ENCODE measurements at places on chromosomes 7 and 10.

GRCh38 chr10:68155615-68156210 lies 46.4 kb downstream of the MYPN start:
- no peak for DNase-seq

- no peak for DNase-seq
These were observed 328.9 kb downstream of the PRPF18 start for GRCh38 chr10:13915710-13916109.

DNA sequence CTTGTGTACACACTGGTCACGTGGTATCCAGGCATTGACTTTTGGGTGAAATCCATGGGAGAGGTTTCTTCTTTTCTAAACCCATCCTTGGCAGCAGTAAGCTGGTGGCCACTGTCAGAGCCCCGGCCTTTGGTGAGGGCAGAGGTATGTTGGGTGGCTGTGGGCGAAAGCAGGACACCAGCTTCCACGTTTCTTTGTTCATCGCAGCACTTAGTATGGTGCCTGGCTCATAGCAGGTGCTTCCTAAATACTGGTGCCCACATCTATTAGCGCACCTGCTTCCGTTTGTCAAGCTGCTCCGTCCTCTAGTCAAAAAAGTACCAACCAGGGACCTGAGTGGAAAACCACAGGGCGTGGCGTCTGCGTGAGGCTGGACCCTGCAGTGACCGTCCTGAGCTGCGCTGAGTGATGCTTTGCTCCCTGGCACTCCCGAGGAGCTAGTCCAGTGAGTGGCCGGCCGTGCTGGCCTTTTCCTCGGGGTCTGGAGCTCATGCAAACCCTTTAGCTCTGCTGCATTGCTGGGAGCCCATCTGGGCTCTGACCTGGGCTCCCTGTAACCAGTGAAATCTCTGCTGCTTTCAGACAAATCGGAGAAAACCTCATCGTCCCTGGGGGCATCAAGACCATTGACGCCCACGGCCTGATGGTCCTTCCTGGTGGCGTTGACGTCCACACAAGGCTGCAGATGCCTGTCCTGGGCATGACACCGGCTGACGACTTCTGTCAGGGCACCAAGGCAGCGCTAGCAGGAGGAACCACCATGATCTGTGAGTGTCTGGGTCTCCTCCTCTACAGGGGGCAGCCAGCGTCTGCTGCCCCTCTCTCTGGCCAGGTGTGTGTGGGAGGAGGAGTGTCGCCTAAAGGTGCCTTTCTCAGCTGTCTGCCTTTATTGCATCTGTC lies 5.6 kb downstream of the DPYSL4 start:
- DNase-seq = no peak

- DNase-seq = peak; percentile 47
These were observed 90.7 kb downstream of the NHLRC2 start for GRCh38 chr10:113945075-113945686.

DNA sequence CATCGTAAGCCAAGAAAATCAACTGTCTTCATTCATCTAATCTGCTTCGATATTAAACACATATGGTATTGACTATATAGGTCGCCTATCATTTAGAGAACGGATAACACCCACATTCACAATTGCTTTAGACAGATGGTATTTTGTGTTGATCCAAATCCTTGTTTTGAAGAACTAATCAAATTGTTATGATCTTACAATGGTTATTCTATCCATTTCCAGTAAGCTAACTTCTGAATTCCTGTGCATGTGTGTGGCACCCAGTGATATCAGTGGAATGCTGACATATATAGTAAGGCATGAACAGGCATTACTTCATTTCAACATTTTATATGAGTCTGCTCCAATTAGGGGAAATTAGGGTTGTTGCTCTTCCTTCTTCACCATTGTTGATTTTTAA lies 98.8 kb downstream of the SEMA3E start:
- DNase-seq = peak; percentile 55

GRCh38 chr10:123516291-123516690 lies 149.9 kb upstream of the GPR26 start:
- DNase-seq = no peak

DNA sequence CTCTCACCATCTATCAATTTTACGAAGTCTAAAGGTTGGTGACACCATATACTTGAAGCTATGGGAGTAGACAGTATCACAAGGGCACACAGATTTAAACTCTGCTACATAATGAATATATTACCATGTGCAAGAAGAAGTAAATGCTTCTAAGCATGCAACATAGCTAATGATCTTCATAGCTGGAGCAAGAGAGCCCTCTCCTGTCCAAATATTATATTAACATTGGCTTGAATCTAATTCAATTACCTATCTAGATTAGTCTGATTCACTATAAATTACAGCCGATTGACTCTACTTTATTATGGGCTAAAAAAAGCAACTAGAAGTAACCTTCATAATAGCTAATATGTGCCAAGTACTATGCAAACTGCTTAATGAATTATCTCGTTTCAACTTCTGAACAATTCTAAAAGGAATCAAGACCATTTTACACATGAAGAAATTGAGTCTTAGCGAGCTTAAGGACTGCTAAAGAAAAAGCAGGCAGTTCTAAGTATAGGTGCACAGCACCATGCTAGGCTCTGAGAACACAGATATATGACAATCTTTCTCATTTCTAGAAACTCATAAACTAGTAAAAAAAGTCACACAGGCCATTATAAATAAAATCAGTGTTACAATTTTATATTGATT lies 21.9 kb downstream of the FRA10AC1 start:
- peak; percentile 35 for DNase-seq

DNA sequence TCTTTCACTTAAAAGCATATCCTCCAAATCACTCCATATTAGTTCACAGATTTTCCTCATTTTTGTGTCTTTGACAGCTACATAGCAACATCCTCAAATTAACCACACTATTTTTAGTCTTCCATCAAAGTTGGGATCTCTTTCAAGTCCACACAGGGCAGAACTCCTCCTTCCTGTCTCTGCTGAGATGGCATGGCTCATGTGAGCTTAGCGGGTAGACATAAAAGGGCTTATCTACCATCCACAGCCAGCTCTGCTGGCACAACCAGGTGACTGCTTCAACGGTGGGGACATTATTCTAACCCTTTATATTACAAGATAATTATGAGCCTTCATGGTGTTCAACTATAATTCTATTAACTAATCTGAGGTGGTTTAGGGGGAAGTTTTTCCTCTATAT lies 35.5 kb downstream of the ICA1 start:
- no peak for DNase-seq

- DNase-seq = peak; percentile 77
These were observed 98.3 kb downstream of the TMEM130 start for GRCh38 chr7:98771519-98771918.

GRCh38 chr7:55180963-55181542 lies 162.2 kb downstream of the EGFR start:
- DNase-seq = no peak
